ENCODE measurements at places on chromosomes 16 and 17. TPM values are rescaled to one million over a fixed set of nuclear protein-coding genes. Genes with fewer than 3 reads are reported as not detected.

The NPW gene
- not detected for polyA plus RNA-seq

The OR3A3 gene
- polyA plus RNA-seq, result not detected

DNA sequence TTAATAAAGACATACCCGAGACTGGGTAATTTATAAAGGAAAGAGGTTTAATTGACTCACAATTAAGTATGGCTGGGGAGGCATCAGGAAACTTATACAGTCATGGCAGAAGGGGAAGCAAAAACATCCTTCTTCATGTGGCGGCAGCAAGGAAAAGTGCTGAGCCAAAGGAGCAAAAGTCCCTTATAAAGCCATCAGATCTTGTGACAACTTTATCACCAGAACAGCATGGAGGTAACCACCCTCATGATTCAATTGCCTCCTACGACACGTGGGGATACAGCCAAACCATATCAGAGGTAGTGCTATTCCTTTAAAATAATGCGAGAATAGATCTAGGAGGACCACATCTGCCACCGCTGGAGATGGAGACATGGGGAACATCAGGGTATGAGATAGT, 9.0 kb downstream of the C16orf54 start:
- H3K36me3 ChIP-seq, result peaks cover 3% of the 10 kb centered on the region
- no peak overlapping the region for H3K4me3 ChIP-seq

DNA sequence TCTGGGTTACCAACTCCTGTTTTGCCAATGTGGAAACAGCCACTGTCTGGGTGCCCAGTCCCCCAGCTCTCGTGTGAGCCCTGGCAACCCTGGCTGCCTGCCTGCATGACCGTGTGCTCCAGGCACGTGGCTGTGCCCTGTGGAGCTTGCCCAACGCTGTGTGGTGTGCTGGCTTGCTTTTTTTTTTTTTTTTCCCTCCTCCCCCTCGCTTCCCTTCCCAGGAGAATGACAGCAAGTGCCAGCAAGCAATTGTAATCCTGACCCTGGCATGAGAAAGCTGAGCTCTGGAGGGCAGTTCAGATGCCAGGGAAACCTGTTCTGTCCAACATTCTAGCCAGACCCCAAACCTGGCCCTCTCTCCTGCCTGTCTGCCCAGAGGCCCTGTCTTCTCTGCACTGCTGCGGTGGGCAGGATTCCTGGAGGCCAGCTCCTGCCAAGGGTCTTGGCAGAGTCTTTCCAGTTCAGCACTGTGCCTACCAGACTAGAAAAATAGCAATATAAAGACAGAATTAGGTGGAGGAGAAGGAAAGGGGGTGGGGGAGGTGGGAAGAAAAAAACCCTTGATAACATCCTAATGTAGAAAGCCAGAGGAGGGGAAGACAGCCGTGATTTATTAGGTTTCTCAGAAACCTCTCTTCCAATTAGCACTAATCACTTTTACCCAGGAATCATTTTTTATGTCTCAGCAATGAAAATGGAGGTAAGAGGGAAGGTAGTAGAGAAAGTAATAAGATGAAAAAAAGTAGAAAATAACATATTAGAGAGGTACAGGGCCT, 9.0 kb downstream of the HLF start:
- DNase-seq, result no peak
- no peak overlapping the region for H3K27ac ChIP-seq
- no peaks in the 10 kb centered on the region for H3K4me1 ChIP-seq
- H3K36me3 ChIP-seq, result no peaks in the 10 kb centered on the region

DNA sequence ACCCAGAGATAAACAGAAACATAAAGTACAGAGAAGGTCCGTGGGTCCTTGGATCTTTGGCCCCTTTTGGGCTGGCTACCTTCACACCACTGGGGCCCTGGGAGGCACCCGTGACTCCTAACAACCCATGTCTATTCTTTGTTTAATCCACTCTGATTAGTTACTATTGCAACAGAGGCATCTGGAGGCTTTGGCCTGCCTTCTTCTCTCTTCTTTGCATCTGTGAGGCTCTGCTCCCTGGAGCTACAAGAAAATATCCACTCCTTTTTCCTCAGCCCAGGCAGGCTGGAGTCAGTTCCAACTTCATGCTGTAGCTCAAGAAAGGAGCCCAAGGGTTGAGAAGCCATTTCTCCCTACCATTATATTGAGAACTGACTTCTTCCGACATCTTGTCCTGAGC, 9.5 kb upstream of the CMIP start:
- no peaks in the 10 kb centered on the region for H3K36me3 ChIP-seq
- H3K4me3 ChIP-seq, result no peak overlapping the region
- peaks cover 4% of the 10 kb centered on the region for H3K27me3 ChIP-seq
- no peak for DNase-seq
- H3K4me1 ChIP-seq, result peaks cover 21% of the 10 kb centered on the region

DNA sequence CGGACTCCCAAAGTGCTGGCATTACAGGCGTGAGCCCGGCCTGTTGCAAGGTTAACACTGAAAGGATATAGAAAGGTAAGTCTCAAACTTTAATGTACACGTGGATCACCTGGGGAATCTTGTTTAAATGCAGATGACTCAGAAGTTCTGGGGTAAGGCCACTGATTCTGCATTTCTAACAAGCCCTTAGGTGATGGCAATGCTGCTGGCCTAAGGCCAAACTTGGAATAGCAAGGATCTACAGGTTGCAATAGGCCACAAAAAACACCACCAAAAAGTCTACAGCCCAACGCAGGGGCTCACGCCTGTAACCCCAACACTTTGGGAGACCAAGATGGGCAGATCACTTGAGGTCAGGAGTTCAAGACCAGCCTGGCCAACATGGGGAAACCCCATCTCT, 4.2 kb downstream of the CMTM4 start:
- peaks cover 12% of the 10 kb centered on the region for H3K4me1 ChIP-seq
- H3K4me3 ChIP-seq, result no peak overlapping the region
- H3K27ac ChIP-seq, result no peak overlapping the region

DNA sequence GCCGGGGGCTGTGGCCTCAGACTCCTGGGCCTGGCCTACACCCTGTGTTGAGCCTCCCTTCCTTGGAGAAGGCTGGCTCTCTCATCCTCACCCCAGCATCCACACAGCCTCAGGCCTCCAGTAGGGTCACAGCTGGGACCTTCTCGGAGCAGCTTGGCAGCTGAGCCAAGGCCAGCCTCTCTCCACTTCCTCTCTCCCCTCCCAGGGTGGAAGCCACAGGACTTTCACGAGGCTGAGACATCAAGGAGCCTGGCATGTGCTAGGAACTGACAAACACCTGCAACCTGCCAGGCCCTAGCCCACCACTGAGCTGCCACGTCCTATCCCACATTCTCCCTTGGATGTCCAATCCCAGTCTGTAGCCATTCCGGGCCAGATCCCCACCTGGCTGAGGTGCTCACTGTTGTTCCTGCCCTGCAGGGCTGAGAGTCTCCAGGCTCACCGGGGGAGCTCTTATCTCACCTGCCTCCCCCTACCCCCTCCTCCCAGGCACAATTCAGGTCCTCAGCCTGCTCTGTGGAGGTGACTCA, 3.1 kb downstream of the MMP15 start:
- peaks cover 8% of the 10 kb centered on the region for H3K27me3 ChIP-seq
- no peak for DNase-seq
- no peak overlapping the region for H3K4me3 ChIP-seq
- H3K27ac ChIP-seq, result no peak overlapping the region

DNA sequence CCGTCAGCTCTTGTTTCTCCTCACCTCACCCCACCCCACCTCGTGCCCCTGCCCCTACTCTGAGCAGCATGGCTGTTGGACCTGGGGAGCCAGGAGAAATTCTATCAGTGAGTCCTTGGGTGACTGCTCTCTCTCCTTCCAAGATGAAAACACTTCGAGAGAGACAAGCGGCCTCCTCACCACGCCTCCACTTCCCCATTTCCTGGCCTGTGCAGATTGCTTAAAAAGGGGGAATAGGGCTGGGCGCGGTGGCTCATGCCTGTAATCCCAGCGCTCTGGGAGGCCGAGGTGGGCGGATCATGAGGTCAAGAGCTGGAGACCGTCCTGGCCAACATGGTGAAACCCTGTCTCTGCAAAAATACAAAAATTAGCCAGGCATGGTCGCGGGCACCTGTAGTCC, 9.5 kb downstream of the DLX4 start:
- H3K27me3 ChIP-seq, result peaks cover 8% of the 10 kb centered on the region
- H3K4me1 ChIP-seq, result no peaks in the 10 kb centered on the region
- no peak overlapping the region for H3K4me3 ChIP-seq
- no peaks in the 10 kb centered on the region for H3K36me3 ChIP-seq

DNA sequence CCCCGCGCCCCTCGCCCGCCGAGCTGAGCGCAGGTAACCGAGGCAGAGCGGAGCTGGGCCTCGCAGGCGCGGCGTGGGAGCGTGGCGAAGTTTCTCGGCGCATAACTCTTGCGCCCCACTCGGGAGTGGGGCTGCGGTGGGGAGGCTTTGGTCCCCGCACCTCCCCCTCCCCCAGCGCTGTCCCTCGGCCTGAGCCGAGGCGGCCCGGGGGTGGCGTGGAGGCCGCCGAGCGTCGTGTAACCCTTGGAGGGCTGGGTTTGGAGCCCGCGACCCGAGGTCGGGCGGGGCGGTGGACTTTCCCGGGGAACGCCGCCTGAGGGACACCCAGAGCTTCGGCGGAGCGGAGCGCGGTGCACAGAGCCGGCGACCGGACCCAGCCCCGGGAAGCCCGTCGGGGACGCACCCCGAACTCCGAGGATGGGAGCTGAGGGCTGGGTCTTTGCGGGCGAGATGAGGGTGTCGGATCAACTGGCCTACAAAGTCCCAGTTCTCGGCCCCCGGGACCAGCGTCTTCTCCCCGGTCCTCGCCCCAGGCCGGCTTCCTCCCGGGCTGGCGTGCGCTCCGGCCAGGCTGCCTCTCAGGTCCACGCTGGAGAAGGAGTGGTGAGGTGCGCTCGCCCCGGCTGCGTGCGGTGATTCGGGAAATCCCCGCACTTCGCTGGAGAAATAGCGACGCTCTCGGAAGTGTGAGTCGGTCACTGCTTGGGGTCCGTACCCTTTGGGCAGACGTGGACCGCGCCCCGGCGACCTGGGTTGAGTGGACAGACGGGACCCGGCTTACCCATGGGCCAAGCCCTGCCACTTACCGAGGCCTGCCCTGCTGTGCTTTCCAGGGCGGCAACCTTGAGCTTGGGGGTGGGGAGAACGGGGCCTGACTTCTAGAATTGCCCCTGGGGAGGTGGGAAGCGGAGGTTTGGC, 168.4 kb downstream of the RAB11FIP4 start:
- H3K27ac ChIP-seq, result no peak overlapping the region
- peaks cover 7% of the 10 kb centered on the region for H3K4me1 ChIP-seq
- peak overlapping the region; percentile 83 for H3K4me3 ChIP-seq
- no peaks in the 10 kb centered on the region for H3K36me3 ChIP-seq

DNA sequence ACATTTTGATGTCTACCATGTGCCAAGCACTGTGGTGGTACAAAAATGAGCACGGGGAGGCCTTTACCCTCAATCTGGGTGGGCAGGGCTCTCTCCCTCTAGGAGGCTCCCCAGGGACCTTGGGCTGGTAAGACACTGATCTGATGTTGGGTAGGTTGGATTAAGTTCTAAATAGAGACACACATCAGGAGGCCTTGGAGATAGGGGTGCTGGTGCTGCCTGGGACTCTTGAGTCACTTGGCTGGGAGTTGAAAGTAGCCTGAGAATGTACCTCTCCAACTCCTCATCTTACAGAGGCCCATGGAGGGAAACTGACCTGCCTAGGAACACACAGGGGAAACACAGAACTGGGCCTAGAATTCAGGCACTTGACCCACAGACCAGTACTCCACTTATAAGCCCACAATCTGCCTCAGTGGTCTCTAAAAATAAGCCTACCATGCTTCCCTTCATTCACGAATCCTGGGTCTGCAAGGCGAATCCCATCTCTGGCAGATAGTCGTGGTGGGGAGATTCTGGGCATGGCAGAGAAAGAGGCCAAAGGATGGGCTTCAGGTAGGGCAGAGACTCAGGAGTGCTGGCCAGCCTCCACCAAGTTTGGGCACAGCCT, 1.8 kb upstream of the NEUROD2 start:
- DNase-seq, result no peak
- H3K36me3 ChIP-seq, result no peaks in the 10 kb centered on the region
- no peak overlapping the region for H3K27ac ChIP-seq
- no peak overlapping the region for H3K4me3 ChIP-seq
- peaks cover 5% of the 10 kb centered on the region for H3K4me1 ChIP-seq
- peaks cover 15% of the 10 kb centered on the region for H3K27me3 ChIP-seq
